Activated CD4-positive, alpha-beta T cell treated with anti-CD3 and anti-CD28 coated beads for 36 hours (primary cell): ENCODE measurements at places on chromosomes 1 and 21. TPM values are rescaled to one million over a fixed set of nuclear protein-coding genes. Genes with fewer than 3 reads are reported as not detected.
A peak's percentile ranks its signal among the peaks of the same experiment; 100 is the strongest.

- DNase-seq, result no peak
Measured at GRCh38 chr1:92992054-92992453, 30.8 kb upstream of the DIPK1A start.

DNA sequence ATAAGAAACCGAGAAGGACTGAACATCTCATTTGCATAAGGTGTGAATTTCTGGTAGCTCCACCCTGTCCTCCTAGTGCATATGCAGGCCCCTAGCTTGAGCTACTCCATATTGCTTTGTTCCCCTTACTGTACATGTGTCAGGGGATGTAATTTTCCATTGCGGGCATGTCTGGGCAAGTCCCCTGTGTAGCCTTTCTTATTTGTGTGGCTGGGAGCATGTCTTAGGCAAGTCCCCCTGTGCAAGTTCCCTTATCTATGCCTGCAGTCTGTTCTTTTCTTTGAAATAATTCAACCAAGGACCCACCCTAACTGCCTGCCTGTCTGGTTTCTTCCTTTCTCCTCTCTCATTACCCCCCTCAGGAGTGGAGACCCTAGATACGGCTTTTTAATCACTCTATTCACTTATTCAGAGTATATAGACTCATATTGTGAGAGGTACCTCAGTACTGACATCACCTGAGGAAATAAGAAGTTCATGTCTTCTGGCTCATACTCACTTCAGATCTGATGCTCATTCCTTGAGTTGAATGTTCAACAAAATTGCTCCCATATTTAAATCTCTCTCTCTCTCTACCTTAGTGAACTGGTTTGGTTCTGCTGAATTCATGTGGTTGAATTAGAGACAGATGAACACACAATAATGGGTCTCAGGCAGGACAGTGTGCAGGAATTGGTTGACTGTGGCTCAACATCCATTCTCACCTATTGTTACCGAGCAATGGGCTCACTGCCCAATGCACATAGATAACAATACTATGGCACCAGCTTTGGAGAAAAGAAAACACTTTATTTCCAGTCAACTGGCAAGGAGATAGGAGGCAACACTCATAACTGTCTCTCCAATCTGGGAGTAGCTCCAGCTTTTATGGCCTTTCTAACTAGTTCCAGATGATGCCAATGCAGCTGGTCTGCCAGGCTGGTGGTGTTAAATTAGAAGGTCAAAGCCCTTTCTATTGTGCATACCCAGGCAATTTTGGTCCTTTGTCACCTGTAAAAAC, 27.9 kb upstream of the NPL start:
- DNase-seq, result no peak

DNA sequence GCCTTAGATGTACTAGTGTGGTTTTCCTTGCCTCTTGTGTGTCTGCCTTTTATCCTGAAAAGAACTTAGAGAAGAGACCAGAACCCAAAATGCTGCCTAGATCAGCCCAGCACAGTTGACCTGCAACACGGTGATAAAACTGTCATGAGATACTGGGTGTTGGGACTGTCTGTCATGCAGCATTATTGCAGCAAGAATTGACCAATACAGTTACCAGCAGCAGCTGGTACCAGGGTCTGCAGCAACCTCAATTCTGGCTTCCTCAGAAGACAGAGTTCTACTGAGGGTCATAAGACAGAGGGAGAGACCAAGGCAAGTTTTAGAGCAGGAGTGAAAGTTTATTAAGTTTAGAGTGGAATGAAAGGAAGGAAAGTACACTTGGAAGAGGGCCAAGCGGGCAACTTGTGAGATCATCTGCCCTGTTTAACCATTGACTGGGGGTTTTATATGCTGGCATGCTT, 182.0 kb downstream of the DYRK1A start:
- DNase-seq, result no peak

GRCh38 chr21:38206646-38207045, 50.1 kb upstream of the KCNJ15 start:
- no peak for DNase-seq

GRCh38 chr1:234467821-234468220, 11.2 kb downstream of the TARBP1 start:
- no peak for DNase-seq

DNA sequence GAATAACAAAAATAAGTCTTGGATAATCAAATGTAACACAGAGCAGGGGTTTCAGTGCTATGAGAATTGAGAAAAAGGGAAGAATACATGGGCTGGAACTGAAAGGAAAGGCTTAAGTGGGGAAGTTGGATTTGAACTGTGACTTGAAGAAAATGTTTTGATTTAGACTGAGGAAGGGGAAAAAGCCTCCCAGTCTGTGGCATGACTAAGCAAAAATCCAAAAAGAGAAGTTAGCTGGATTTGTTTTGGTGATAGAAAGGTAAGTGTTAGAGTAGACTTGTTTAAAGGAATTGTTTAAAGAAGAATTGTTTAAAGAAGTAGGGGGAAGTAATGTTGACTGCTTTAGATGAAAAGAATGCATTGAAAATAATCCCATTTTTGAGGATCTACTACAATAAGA, 46.0 kb downstream of the KCNK2 start:
- no peak for DNase-seq

DNA sequence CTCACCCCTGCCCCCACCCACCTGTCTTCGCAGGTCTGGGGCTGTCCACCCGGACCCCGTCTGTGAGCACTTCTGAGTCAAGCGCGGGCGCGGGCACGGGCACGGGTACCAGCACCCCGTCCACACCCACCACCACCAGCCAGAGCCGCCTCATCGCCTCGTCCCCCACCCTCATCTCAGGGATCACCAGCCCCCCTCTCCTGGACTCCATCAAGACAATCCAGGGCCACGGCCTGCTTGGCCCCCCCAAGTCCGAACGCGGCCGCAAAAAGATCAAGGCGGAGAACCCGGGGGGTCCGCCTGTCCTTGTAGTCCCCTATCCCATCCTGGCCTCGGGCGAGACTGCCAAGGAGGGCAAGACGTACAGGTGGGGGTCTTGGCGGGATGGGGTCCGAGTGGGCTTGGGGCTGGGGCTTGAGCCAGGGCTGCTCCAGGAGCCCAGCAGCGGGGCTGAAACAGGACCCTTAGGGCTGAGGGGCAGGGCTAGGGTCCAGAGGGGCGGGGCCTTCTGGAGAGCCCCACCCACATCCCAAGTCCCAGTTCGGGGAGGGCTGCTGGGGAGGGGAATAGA, 23.9 kb downstream of the ZNF362 start:
- no peak for DNase-seq

GRCh38 chr1:65435987-65436386, 15.5 kb downstream of the LEPR start:
- DNase-seq, result no peak

DNA sequence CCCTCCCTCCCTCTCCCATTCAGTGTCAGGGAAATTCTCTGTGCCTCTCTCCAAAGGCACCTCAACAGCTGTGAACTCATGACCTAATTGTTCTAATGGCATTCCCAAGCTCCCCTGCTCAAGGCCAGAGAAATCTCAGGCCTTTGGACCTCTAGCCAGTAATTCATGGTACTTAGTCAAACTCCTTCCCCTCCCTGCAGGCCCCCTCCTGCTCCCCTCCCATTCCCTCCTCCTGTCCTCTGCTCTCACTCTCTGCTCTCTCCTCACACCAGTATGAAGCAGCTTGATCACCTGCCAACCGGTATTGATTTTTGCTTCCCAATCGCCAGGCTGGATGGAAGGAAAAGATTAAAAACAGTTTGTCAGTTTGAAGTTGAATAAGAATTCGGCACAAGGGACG, 370.5 kb upstream of the PBX1 start:
- no peak for DNase-seq

DNA sequence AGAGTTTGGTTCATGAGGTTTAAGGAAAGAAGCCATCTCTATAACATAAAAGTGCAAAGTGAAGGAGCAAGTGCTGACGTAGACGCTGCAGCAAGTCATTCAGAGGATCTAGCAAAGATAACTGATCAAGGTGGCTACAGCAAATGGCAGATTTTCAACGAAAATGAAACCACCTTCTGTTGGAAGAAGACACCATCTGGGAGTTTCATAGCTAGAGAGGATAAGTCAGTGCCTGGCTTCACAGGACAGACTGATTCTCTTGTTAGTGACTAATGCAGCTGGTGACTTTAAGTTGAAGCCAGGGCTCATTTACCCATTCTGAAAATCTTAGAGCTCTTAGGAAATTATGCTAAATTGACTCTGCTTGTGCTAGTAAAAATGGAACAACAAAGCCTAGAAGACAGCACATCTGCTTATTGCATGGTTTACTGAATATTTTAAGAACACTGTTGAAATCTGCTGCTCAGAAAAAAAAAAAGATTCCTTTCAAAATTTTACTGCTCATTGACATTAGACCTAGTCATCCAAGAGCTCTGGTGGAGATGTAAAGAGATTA, 10.5 kb downstream of the MAEL start:
- DNase-seq, result no peak

DNA sequence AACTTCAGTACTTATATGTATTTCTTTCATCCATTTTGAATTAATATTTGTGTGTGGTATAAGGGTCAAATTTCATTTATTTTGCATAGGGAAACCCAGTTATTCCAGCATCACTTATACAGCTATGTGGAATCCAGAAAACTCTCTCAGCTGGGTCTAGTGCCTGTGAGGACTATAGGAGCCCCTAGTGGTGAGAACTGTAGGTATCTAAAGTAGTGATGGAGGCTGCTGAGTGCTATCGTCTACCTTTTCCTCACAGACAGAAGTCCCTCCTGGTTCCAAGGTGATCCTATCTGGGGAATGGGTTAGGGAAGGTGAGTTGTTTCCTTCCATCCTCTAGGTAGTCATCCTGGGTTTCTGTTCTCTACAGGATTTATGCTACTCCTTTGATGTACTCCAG, 352.0 kb upstream of the C1orf87 start:
- no peak for DNase-seq

DNA sequence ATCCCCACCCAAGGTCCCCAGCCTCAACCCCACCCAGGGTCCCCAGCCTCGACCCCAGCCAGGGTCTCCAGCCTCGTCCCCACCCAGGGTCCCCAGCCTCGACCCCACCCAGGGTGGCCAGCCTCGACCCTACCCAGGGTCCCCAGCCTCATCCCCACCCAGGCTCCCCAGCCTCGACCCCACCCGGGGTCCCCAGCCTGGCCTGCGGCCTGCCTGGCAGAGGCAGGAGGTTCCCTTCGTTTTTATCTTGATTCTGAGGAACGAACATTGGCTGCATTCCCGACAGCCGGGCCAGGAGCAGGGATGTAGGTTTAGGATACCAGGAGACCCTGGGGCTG, 3.4 kb upstream of the PDE9A start:
- DNase-seq, result no peak

DNA sequence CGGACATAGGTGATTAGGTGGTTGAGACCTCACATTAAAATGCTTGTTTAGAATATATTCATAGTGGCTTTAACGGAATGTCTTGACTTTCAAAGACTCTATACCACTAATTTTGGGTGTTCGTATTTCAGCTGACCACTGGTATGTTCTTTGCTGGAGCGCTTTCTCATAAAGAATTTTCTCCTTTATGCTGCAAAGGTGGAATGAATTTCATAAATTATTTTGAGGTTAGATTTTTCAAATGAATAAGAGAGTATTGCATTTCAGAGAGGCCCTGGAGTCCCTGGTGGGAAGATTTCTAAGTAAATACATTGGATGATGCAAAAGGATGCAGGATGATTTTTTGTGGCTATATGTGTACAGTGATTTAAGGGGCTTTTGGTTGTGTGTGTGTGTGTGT, 55.8 kb downstream of the HUNK start:
- no peak for DNase-seq

- DNase-seq, result no peak
Measured at GRCh38 chr1:82466891-82467290, 666.2 kb downstream of the ADGRL2 start.

GRCh38 chr21:46448108-46448507, 10.6 kb upstream of the DIP2A start:
- DNase-seq, result no peak

DNA sequence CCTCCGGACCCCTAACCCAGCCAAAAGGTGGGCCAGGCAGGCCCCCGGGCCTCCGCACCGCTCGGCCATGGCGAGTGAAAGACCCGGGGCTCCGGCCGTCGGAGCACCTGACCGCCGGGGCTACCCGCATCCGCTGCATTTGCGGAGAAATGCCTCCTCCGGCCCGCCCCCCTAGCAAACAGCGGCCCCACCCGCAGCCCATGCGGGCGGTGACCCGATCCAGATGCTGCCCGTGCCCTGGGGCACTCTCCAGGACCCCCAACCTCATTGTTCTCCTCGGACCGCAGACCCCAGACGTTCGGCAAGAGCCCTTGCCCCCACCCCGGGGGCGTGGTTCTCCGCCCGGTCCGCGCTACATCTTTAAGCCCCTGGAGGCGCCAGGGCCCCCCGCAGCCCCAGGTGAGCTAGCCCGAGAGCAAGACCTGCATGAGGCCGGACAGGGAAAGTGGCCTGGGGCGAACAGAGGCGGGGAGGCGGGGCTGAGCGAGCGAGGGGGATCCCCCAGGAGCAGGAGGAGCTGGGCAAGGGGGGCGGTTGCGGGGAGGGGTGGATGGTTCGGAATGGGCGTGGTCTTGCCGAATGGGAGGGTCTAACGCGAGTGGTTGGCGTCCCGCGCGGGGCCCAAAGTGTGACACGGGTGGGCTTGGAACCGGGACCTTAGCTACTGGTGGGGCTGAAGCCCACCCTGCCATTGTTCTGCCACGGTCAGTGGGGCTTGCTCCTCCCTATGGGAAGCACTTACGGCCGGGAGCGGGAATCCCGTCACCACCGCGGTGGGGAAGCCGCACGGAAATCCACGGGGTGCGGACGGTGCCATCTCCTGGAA, 6.3 kb upstream of the CRYBG2 start:
- peak; percentile 63 for DNase-seq

Gene CFAP107
- not detected for total RNA-seq

Gene ZMYND12
- total RNA-seq, result 1.6 TPM

Gene LCE1C
- total RNA-seq, result not detected

Gene RXFP4
- total RNA-seq, result not detected

Gene AMIGO1
- total RNA-seq, result 2.0 TPM

Gene WDR64
- not detected for total RNA-seq

Gene LELP1
- not detected for total RNA-seq

Gene EDEM3
- 14.0 TPM for total RNA-seq

Gene GJA4
- not detected for total RNA-seq
